ENCODE measurements at places on chromosomes 4 and X.
A peak's percentile ranks its signal among the peaks of the same experiment; 100 is the strongest.

GRCh38 chr4:5800496-5800895 lies 89.5 kb downstream of the EVC start:
- no peak for DNase-seq

DNA sequence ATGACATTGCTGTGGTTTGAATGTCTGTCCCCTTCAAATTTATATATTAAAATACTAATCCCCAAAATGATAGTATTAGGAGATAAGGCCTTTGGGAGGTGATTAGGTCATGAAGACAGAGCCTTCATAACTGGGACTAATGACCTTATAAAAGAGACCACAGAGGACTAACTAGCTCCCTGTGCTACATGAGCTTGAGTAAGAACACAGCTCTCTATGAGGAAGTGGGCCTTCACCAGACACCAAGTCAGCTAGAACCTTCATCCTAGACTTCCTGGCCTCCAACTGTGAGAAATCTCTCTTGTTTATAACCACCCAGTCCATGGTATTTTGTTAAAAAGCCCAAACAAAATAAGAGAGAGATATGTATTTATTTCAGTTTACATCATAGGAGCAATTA lies 242.2 kb upstream of the CTSO start:
- DNase-seq, result no peak

DNA sequence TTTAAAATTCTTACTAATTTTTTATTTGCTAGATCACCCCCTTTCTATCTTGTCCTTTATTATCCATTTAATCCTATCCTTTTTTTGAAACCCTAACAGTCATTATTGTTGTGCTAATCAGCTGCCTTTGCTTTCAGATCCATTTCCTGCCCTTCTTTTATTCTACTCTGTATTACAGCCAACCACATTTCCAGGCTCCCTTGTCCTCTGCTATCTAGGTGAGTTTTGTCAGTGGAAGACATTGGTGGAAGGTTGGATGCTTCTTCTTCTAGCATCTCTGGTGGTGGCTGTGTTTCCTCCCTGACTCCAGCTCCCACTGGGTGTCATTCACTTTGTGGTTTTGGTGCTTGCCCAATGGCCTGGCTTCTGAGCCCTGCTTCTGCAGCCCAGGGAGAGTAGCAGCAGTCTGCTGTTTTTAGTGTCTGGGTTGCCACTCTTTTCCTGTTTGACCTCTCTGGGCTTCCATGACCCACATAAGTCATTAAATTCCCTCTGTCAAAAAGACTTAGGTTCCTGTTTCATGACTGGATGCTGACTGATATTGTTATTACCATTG lies 225.2 kb upstream of the PGRMC2 start:
- no peak for DNase-seq

DNA sequence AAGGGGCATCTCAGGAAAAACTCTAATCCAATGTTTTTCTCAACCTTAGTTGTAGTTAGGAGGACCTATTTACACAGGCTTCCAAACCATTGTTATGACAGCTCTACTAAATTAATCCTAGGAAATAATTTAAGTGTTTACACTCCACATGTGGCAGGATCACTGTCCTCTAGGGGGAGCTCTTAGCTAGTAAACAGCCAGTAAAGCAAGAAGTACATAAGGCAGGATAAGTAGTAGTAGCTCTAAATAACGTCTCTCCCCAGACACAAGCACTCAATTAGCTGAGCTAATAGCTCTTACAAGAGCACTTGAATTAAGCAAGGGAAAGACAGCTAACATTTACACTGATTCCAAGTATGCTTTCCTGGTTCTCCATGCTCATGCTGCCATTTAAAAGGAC lies 37.3 kb downstream of the NUDT11 start:
- DNase-seq, result peak; percentile 19

DNA sequence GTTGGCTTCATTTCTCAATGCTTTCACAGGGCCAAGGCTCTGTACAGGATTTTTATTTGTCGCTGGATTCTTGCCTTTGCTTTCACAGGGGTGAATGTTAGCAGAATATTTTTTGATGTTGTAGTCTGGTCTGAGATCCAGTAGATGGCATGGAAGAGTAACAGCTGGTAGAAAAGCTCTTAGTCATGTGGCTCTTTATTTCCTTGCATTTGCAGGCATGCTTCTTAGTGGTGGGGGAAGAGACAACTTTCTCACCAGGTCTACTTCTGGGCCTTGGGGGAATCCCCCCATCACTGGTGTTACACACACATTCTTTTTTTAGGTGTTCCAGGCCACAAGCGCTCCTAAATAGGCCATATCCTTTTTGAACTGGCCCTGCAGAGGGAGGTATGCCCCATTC lies 58.2 kb upstream of the DKK2 start:
- DNase-seq, result no peak

DNA sequence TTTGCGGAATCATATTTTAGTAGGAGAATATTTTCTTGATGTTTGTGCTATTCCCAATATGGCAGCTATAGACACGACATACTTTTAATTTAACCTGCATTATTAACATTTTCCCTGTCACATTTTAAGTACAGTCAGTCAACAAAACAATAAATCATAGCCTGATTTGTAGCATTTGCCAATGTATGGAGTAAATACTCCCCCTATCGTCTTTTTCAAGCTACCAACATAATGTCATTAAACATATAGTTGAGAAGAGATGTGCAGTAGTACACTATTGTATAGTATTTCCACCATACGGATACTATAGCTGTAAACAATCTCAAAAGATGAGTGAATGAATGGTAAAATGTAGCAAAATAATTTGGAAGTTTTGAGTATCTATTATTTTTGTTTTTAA lies 303.7 kb upstream of the MAGEB2 start:
- DNase-seq, result no peak

DNA sequence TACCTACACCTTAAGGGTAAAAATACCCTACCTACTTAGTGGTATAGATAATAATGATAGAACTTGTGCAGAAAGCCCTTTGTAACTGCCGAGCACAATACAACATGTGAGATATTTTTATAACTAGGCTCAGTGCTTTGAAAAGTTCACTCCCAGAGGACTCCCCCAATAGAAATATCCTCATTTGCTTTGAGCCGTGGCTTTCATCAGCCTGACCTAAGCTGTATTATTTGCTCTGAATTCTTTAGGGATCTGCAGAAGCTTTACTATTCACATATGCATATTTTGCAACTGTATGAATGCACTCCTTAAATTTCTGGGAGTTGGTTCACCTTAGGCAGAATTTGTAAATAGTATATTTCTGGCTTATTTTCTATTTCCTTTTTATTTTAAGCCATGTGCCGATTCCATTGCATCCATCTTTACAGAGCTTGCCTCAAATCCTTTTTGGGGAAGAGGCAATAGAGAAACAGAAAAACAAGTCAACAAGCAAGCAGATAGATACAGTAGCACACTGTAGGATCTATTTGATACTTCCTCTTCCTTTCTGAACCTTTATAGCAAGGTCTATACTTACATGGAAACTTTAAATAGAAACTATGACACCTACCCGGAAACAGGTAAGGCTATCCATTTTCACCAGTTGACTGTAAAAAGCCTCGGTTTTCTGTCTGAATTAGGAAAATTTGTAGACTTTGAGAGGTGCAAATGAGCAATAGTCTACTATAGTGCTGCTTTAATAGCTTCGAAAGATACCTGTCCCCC lies 242.5 kb upstream of the VCX3A start:
- DNase-seq, result no peak

DNA sequence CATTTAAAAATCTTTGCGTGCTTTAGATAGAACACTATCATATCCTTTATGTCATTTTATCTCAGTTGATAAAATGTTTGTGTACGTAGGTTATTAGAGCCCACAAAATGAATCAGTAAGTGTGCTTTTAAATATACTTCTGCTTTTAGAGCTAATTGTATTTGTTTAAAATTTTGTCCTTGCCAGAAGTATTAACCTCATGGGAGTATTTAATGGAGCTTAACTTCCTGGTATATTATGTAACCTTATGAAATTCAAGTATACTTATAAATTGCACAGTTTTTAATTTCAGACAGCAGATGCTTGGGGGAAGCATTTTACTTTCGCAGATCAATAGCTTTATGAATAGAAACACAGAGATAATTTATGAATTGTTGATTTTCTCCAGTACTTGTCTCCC lies 90.2 kb downstream of the DIPK2B start:
- no peak for DNase-seq

DNA sequence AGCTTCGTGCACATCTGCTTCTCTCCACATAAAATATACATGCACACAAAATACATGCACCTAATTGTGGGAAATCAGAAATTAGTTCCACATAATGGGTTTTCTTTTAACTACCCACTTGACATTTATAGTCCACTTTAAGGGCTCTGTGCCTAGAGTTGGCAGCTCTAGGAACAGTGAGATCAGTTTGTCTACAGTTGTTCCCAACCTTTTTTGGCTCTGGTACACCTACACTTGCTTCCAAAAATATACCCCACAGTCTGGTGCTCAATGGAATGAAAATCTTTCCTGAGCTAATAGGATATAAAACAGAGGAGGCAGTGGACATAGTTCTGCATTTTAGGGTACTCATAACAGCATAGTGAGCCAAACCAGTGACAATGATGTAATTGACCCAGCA lies 36.1 kb downstream of the HDAC8 start:
- DNase-seq, result no peak

- no peak for DNase-seq
Measured at GRCh38 chr4:188550296-188550695, 411.1 kb downstream of the TRIML1 start.

DNA sequence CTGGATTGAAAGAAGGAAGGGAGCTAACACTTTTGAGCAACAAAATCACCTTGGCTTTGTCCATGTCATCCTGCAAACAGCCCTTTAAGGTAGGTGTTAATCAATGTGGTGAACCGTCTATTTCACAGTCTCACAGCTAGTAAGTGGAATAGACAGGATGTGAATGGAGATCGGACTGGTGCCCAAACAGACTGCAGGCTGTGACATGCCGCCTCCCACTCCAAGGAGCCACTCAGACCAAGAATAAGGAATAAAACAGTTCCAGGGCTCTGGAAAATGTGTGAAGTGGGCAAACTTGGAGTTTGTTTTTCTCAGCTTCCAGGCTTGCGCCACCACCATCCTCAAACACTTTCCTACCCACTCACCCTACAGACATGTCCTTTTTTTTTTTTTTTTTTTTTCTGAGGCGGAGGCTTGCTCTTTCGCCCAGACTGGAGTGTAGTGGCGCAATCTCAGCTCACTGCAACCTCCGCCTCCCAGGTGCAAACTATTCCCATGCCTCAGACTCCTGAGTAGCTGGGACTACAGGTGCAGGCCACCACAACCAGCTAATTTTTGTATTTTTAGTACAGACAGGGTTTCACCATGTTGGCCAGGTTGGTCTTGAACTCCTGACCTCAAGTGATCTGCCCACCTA lies 57.7 kb upstream of the SEC24B start:
- no peak for DNase-seq

DNA sequence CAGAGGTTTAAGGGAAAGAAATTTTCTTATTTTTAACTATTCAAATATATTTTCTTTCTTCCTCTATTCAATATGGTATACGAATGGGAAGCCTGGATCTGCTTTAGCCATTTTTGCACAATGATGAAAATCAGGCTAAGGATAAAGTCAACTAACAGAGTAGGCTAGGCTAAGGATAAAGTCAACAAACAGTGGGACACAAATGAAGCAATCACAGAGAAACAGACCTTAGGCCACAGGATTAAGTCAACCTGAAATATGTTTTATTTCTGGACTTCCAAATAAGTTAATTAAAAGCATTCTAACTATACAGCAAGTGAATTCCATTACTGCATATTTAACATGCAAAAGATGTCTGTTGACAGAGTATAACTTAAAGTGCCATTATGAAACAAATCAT lies 17.0 kb downstream of the DYNLT3 start:
- no peak for DNase-seq

DNA sequence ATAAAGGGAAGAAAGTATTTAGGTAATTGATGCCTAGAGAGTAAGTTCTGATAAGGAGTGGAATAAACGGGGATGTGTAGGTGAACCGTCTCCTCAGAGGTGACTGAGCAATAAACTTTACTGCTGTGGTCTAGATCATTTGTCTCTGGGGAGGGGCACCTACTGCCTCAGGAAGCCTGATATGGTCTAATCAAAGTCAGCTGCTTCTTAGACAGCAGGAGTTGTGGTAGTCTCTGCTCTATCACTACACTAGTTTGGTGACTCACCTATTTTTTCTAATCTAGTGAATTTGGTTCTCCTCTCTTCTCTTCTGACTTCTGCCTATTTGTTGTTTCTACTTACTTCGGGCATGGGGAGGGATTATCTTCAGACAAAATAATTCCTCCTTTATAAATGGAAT lies 95.1 kb upstream of the STIM2 start:
- no peak for DNase-seq

DNA sequence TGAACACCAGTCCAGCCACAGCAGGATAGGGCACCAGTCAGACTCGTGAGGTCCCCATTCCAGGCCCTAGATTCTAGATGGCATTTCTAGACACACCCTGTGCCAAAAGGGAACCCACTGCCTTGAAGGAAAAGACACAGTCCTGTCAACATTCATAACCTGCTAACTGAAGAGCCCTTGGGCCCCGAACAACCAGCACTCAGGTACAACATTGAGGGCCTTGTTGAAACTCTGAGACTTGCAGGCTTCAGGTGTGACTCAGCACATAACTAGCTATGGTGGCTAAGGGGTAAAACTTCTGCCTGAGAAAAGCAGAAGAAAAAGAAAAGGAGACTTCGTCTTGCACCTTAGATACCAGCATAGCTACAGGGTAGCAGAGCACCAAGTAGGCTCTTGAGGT lies 252.9 kb upstream of the GRID2 start:
- DNase-seq, result no peak

DNA sequence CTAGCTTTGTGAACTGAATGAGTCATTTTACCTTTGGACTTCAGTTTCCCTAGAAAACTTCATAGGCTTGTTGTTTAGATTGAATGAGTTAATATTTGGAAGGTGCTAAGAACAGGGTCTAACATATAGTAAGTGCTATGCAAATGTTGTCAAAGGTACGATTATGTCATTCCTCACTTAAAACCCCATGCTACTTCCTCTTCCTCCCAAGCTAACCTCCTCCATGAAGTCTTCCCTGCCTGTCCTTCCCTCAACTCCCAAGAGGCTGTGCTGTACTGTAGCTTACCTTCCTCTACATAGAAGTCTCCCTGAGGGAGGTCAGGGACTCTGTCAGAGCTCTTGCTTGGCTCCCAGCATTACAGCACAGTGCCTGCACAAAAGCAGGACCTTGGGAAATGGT lies 103.4 kb upstream of the PJA1 start:
- no peak for DNase-seq

DNA sequence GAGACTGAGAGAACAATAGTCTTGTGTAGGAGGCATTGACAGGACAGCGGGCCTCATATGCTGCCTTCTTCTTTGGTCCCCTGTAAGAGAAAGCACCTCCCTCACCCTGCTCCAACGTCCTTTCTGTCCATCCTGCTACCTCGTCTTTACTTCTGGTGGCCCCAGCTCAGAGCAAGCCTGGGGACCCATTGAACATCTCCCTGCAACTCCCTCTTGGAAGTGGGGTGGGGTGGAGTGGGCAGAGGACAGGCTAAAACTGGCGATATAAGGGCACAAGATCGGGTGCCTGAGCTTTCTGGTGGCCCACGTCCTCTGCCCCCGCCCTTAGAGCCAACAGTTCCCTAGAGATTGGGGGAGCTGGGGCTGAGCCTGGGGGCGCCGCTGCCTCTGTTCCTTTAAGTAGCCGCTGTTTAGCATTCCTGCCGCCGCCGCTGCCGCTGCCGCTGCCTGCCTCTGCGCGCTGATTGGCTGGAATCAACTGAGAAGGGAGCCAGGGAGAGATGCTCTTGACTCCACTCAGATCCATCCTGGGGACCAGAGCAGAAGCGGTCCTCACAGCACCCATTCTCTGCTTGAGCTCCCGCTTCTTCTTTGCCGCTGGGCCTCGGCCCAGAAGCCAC lies at the start of gene DLG3:
DLG3 (plus strand) TSS at position 510 of the 620 bp plus-strand sequence. CDS start 367 bp downstream, outside the sequence.
- peak; percentile 56 for DNase-seq

GRCh38 chrX:750812-751211 lies 120.2 kb downstream of the SHOX start:
- DNase-seq, result no peak

GRCh38 chr4:92104506-92104905 lies 199.3 kb upstream of the GRID2 start:
- DNase-seq, result no peak

Data from NCI-H748 treated with DMSO at 0.1 percent for 48 hours (cell line).